ENCODE measurements at places on chromosomes 7 and 10.
A peak's percentile ranks its signal among the peaks of the same experiment; 100 is the strongest.

DNA sequence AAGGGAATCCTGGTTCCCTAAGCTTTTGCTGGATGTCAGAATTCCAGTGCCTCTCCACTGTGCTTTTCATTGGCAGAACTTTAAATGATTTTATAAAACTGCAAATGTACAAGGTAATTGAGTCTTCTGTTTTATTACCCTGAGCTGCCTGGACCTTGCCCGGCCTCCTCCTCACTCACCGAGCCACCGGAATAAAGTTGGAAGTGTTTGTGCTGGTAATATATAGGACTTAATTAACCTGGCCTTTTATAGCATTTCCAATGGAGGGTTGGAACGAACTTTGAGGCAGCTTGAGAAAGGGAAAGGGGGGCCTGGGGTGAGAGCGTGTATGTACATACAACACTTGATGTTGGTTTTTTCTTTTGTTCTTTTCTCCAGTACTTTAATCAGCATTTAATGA, 43.4 kb downstream of the ZNF503 start:
- no peak for DNase-seq

DNA sequence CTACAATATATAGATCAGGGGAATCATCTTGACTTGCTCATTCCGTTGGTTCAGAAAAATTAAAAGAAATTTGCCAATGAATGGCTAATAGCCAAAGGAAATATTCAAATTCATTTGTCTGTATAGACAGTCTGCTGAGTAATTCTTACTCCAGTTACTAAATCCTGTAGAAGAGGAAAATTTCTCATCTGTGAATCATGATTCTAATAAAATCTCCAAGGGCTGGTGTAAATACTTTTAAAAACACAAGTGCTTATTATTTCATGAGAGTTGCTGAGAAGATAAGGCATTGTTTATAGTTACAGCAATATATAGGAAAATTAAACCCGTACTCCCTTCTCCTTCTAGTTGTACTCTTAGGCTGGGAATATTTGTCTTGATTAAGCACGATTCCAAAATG, 53.0 kb downstream of the WNT2 start:
- no peak for DNase-seq

DNA sequence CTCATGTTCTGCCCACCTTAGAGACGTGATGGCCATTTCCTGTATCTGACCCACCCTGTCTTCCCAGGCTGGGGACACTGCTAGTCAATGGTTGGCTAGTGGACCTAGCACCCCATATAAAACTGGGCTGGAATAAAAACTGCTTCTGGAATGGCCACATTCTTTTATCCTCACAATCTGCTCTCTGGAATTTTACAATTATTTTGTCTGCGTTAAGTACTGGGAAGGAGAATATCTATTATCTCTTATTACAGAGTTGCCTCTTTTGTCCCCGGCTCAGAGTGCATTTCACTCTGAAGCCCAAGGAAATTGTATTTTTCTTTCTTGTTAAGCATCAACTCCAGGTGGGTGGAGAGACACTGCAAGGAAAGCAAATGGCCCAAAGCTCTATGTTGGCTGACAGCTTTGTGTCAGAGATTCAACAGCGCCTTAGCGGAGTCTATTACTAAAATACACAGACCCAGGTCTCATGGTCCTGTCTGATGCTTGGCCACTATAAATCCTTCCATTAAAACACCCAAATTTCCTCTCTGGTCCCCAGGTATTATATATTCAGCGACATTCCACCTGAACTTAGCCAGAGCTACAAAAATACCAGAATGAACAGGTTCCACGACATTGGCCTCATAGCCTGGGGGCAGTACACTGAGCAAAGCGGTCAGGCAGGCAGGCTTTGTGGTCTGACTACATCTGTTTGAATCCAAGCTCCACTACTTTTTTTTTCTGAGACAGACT, 121.7 kb downstream of the PRPF18 start:
- DNase-seq: no peak

GRCh38 chr10:114308531-114309363, 69.7 kb downstream of the VWA2 start:
- no peak for DNase-seq

- no peak for DNase-seq
Observed at GRCh38 chr10:112678987-112679386, 232.0 kb downstream of the VTI1A start.

DNA sequence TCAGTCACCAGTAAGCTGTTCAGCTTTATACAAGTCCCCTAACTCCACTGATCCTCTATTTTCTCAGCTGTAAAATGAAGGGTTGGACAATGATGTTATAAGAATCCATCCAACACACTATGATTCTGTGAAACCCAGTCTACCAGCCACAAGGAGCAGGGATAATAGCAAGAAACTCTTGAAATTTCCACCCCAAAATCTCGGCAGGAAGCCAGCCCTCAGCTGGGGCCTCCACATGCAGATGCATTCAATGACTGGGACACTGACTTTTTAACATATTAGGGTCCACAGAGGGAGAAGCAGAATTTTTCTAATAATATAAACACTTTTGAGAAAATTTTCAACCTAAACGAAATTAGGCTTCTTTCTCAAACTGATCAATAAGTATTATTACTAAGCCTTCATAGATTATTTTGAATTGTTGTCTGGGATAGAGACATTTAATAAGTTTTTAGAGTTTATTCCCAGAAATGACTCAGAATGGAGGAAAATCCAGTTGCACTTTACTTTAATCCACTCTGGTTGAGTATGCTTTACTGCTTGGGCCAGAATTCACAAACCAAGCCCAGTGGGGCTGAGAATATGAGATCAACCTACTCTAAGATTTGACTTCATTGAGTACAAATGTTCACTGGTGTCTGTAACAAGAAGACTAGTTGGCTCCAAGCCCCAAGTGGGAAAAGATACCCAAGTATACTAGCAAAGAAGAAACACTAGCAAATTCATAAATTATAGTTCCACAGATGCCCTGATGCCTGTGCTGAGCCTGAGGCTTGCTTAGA, 168.6 kb downstream of the C7orf25 start:
- DNase-seq: no peak

- no peak for DNase-seq
Observed at GRCh38 chr10:21494191-21495001, 31.1 kb downstream of the SKIDA1 start.

- DNase-seq: no peak
Observed at GRCh38 chr7:109029866-109030265, 460.2 kb downstream of the DNAJB9 start.

GRCh38 chr10:111531690-111532089, 454.9 kb downstream of the ADRA2A start:
- DNase-seq: no peak

GRCh38 chr7:95433952-95434556, 774 bp downstream of the PON2 start:
- DNase-seq: no peak

- no peak for DNase-seq
Observed at GRCh38 chr10:178723-179122, 43.5 kb downstream of the ZMYND11 start.

DNA sequence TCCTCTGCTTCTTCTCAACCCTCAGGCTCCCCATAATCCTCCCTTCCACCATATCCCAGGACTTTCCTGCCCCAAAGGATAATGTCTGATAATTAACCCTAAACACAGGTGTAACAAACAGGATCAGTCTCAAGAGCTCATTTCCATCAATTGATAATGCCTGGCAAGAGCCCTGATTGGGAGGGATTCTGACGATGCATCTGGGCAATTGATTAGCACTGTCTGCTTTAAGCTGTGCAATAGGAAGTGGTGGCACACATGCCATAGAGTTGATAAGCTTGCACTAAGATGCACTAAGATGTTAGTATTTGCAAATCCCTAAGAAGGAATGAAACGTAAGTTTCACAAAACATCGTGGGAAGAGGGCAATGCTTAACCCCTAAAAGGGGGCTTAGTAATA, 27.4 kb upstream of the EGR2 start:
- DNase-seq: no peak

DNA sequence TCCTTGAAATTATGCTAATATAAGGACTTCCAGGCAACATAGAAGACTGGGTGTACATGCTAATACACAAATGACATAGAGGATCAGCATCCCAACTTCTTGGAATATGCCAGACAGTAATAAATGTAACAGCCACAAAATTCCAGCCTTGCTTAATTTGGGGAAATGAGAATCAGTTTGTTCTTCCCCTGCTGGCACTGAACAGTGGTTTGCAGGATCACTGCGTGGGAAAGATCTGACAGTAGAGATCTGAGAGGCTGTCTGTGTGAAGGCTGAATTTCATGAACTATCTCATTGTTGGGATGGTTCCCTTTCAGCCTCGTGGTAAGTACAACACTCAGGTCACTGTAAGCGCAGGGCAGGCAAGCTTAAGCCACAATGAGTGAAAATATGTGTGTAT, 1078.0 kb downstream of the LRMDA start:
- no peak for DNase-seq

DNA sequence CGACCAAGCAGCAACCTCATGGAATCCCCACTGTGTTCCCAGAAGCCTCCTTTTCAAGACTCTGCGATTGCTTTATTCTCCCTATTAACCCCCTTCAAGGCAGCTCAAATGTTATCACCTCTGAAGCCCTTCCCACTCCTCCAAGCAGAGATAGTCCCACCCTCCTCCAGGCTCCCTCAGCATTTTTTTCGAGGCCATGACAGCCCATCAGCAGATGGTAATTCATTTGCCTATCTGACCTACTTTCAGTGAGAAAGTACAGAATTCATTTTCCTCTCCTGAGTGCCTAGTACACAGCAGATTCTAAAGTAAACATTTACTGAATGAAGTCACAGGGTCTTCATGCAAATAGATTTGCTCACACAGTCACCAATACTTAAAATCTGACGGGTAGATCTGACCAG, 47.8 kb downstream of the HERPUD2 start:
- no peak for DNase-seq

GRCh38 chr10:130193493-130194193, 57.5 kb downstream of the GLRX3 start:
- DNase-seq: no peak

- no peak for DNase-seq
Observed at GRCh38 chr7:22702516-22702915, 24.5 kb upstream of the IL6 start.

- DNase-seq: peak; percentile 13
Observed at GRCh38 chr7:111362506-111363054, 199.7 kb downstream of the IMMP2L start.

DNA sequence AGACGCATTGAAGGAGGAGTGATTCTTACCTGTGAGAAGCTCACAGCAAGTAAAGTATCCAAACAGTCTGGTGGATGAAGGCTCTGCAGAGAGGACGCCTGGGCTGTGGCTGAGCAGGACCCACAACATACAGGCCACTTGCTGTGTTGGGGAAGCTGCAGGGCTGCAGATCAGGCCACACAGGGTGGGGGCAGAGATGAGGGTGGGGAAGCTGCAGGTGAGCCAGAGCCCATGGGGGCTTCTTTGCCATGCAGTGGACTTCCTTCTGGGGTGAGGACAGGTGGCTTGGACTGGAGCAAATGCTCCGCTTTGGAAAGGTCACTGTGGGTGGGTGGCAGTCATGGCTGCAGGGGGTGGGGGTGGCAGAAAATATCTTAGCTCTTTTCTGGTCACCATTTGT, 214.8 kb downstream of the GLRX3 start:
- no peak for DNase-seq

- no peak for DNase-seq
Observed at GRCh38 chr10:91103384-91104192, 116.9 kb upstream of the PCGF5 start.

DNA sequence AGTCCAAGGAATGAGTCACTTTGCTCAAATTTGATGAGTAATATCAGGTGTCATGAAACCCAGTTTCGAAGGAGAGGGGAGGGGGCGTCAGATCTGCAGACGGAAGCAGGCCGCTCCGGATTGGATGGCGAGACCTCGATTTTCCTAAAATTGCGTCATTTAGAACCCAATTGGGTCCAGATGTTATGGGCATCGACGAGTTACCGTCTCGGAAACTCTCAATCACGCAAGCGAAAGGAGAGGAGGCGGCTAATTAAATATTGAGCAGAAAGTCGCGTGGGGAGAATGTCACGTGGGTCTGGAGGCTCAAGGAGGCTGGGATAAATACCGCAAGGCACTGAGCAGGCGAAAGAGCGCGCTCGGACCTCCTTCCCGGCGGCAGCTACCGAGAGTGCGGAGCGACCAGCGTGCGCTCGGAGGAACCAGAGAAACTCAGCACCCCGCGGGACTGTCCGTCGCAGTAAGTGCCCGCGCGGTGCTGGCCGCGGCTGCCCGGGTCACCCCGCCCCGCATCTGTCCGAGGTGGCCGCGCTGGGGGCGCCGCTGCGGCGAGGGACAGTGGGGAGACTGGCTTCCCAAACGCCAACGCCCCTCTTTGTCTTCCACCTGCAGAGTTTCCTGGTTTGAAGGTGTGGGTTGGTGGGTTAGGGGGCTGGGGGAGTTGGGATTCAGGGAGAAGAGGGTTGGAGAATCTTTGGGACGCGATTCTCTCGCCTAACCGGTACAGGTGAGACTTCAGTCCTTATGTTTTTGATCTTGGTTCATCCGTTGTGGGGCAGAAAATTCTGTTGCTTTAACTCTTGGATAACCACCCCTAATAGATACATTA, at the start of gene TAC1:
TAC1 (plus strand) TSS at position 351 of the 829 bp plus-strand sequence. CDS start 527 bp downstream, outside the sequence.
- peak; percentile 36 for DNase-seq

DNA sequence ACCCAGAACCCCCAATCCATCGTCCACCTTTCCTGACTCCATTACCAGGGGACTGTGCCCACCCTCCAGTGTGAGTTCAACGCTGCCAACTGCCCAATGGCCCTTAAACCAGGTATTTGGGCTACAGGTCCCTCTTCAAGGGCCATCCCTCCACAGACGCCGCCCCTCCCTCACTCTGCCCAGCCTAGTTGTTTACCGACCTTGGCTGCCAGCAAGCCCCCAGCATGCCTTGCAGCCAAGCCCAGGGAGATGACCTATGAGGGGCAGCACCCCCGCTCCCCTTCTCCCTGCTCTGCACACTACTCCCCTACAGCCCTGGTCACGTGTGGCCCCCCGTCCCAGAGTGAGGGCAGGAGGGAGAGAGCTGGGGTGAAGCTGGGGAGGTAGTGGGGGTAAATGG, 147.3 kb downstream of the GRID1 start:
- DNase-seq: no peak

DNA sequence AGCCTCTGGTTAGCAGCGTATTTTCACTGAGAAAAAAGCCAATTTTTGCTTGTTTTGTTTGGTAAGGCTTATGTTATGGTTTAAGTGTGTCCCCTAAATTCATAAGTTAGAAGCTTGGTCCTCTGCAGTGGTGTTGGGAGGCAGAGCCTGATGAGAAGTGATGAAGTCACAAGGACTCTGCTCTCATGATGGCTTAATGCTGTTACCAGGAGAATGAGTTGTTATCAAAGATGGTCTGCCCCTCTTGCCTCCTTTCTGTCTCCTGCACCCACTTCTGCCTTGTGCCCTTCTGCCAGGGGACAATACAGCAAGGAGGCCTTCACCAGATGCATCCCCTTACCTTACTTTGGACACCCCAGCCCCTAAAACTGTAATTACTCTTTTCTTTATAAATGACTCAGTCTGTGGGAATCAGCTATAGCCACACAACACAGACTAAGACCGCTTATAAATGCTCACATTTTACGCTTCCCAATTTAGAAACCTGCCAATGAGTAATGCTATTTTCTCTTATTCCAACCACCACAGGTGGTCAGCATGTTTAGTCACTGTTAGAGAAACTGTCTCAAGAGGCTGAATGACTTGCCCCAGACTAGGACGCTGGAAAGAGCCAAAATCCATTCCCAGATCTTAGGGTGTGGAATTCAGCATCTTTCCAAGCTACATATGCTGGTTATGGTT, 6.1 kb upstream of the PKD1L1 start:
- DNase-seq: no peak

Data from urothelium cell line (cell line).